ENCODE measurements at places on chromosomes 1 and 21.
A peak's percentile ranks its signal among the peaks of the same experiment; 100 is the strongest.

DNA sequence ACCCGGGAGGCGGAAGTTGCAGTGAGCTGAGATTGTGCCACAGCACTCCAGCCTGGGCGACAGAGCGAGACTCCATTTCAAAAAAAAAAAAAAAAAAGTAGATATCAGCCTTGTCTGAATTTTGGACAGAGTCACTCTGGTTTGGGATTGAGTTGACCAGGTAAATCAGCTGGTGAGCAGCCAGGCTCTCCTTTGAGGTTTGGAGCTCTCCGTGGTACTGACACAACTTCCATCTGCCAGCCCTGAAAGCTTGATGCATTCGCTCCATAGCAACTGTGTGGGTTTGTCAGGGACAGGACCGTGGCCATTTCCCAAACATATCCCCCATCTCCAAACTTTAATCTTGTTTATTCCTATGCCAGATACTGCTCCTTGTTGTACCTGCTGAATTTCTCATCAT, 155.2 kb downstream of the DMRTA2 start:
- no peak for DNase-seq

- DNase-seq: peak; percentile 61
Observed at GRCh38 chr1:110011527-110012041, 22.8 kb upstream of the STRIP1 start.

GRCh38 chr1:151165281-151165737, 393 bp downstream of the LYSMD1 start:
- DNase-seq: no peak

- DNase-seq: no peak
Observed at GRCh38 chr1:244200596-244200995, 149.5 kb downstream of the ZBTB18 start.

DNA sequence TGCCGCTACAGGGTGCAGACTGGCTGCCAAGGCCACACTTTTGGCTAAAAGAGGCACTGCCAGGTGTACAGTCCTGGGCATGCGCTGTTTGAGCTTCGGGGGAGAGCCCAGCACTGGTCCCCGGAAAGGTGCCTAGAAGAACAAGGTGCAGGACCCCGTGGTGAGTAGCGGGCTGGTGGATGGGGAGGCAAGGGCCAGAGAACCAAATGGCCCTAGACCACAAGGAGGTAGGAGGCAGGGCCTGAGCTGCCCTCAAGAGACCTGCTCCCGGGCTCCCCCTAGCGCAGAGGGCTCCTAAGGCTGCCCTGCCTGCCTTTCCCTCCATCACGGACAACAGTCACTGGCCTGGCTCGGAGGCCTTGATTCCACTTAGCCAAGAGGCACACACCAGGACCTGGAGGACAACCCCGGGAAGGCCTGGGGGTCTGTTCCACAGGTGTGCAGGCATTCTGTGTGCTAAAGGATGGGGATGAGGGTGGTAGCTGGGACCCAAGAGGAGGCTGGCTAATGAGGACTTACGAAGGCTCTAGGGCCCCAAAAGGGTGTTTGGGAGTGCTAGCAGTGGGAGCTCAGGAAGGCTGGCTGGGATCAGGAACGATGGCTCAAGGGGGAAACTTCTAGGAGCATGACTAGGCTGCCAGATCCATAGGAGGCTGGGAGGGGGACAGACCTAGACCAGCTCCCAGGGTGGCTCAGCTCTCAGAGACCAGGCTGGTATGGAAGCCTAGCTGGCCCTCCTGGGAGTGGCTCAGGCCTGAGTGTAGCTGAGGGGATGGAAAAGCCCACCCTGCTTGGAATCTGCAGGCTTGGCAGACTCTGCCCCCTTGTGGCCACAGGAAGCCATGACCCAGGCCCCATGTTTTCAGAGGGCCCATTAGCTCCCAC, 742 bp downstream of the ARTN start:
- peak; percentile 52 for DNase-seq

DNA sequence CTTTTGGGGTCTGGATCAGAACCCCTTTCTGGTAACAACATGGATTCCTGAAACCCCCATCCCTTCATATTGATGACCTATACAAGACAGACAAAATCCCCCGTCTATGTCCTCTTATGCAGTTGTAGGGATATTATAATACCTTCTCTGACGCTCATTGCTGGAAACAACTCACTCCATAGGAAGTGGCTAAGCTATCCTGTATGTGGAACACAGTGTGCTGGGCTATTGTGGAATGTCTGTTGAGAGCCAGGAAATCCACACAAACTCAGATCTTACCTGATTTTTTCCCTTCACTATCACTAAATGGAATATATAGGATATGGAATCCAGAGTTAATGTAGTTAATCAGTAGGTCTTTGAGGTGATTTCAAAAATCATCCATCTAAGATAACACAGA, 17.7 kb upstream of the PIK3R3 start:
- DNase-seq: no peak

- no peak for DNase-seq
Observed at GRCh38 chr1:17791480-17791879, 36.3 kb downstream of the ACTL8 start.

Data from CD4-positive, alpha-beta T cell treated with Interleukin-10 for 1 hour (primary cell).